Suppressor macrophage treated with lipopolysaccharide for 1 hour (primary cell): ENCODE measurements at places on chromosomes 3 and 15.

- DNase-seq = no peak
These were observed 2.8 kb upstream of the GP5 start for GRCh38 chr3:194401868-194402329.

GRCh38 chr3:183255348-183255730 lies 2.3 kb downstream of the B3GNT5 start:
- peak; percentile 57 for DNase-seq

GRCh38 chr15:60804986-60805949 lies 326.3 kb upstream of the ICE2 start:
- no peak for DNase-seq

DNA sequence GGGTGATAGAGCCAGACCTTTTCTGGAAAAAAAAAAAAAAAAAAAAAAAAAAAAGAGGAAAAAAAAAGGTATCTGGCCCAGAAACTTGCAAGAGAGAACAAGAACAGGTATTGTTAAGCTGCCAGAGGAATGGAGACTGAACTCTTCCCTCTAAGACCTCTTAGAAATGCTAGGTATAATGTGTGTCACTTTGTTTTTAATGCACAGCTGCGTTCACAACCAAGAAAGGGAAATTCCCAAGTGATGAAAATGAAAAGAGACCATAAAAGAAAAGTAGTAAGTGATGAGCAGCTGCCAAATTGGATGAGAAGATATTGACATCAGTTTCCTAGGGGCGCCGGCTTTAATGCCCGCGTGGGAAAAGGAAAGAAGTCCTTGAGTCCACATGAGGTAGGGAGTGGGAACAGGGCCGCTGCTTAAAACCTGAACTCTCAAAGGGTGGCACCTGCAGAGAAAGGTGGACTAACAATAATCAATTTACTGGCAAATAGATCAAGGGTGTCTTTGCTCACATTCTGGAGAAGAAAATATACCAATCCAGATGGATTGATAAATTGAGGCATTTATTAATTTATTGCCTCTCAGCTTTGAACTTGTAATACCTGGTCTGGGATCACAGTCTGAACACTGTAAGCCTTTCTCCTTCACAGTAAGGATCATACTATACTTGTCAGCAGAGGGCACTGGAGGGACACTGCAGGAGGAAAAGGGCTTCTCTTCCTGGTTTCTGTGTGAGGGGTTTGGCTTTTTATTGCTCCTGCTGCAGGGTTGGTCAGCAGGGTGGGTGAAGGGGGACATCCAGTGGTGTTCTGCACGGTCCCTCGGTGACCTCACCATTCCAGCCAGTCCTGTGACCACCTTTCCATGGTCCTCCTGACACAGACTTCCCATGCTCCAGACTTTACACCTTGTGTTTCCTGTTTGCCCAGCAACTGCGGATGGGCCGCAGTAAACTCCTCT lies 131.6 kb downstream of the AQP9 start:
- peak; percentile 73 for DNase-seq

DNA sequence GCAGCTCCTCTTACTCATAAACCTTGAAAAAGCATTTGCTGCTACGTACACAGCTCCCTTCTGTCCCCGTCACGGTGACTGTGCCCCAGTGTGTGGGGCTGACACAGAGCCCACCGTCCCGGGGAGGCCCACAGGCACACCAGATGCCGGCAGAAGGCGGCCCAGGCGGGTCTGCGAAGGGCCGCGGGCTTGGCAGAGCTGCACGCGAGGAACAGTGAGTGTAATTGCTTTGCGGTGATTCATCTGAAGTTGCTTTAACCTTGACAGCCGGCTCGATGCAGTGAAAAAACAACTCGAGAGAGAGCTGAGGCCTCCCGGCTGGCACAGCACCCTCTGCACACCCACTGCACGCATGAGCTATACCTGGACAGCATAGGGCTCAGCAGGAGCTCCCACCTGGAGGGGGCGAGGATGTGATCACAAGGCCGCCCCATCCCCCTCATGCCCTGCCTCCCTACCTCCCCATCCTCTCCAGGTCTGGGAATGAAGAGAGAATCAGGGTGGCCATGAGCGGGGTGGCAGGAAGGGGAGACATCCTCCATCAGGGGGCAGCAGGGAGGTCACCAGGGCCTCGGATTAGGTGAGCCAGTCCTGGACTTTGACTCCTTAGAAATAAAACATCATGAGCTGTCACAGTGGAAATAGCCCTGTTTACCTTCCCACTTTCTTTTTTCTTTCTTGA lies 172.7 kb downstream of the MEGF11 start:
- DNase-seq = no peak

DNA sequence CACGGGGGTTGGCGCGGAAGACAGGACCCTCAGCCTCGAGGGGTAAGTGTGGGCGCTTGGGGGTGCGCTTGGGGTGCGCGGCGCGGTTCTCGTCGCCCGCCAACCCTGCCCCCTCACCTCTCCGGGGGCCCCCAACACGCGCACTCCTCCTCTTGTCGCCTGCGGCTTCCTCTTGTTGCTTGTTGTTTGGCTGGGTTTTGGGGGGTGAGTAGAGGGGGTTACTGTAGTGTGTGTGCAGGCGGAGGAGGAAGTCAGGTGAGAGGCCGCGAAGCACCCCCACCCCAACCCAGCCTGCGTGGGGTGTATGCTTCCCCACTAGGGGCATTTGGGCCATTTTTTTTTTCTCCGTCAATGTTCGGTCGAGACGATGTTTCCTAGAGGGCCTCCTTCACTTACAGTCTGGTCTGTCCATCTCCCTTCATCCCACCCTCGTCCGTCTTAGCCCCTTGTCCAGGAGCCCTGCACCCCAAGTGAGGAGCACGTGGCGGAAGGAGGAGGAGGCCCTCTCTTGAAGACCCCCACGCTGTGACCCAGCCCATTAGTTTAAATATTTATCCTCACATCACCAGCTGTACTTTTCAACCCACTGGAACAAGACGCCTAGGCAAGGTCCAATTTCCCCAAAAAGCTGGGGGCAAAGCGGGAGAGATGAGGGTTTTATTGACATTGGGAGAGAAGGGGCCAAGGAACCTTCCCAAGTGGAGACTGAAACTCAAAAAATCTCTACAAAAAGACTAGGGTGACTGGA lies 20.4 kb upstream of the SATB1 start:
- DNase-seq = no peak

- DNase-seq = peak; percentile 51
These were observed 532 bp downstream of the B4GALT4 start for GRCh38 chr3:119240101-119240590.

- DNase-seq = no peak
These were observed 42.1 kb downstream of the CORO2B start for GRCh38 chr15:68620721-68621527.

GRCh38 chr15:78979456-78980320 lies 34.8 kb upstream of the CTSH start:
- DNase-seq = peak; percentile 58

- DNase-seq = peak; percentile 21
These were observed 36.2 kb downstream of the RASGRF1 start for GRCh38 chr15:79054350-79054749.

DNA sequence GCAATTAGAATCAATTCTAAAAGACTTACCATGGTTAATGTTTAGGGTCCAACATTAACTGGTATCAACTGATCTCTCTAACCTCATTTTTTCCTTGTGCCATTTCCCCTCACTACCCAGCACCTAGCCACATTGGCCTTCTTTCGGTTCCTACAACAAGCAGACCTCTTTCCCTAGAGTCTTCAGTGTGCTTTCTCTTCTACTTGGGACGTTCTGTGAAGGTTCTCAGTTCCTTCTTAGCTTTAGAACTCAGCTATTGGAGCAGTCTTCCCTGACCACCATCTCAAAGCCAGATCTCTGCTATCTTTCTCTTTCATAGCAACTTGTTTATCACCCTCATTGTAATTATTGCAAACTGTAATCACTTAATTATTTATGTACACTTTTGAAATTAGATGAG lies 31.5 kb upstream of the MINDY4B start:
- no peak for DNase-seq

DNA sequence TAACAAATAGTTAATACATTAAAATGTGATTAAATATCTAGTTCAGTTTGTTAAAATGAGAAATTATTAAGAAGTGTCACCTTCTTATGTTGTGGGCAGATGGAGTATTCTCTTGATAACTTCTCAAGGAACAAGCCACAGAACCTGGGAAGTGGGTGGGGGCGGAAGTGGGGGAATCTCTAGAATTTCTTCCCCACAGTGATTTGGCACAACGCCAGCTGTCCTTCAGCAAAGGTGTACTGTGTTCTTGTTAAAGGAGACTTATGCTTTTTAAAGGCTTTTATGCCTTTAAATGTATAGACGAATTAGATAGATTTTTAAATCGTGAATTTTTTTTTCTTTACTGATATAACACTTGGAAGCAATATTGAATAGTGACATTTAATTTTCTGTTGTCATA lies 42.4 kb downstream of the SEC22A start:
- no peak for DNase-seq

DNA sequence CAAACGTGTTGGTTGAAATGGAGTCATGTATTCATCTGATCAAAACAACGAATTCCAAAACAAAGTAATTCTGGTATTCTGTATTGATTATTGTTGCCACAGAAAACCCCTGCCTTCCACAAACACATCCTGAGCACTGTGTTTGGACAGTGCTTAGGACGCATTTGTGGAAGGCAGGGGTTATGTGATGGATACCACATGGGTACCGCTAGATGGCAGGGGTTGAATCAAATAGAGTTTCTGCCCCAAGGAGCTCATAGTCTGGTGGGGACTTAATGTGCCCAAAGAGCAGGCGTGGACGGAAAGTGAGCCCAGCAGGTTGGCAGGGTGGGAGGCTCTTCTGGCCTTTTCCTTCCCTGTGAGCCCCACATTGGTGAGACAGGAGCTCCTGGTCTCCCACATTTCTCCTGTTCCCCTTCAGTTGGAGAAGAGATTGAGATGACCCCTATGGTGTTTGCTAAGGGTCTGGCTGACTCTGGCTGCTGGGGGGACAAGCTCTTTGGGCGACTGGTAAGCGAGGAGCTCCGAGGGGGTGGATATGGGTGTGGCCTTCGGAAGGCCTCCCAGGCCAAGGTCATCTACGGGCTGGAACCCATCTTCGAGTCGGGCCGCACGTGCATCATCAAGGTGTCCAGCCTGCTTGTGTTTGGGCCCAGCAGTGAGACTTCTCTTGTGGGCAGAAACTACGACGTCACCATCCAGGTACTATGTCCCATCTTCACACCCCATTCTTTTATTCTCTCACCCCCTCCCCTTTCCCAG lies 22.1 kb upstream of the SLC28A1 start:
- no peak for DNase-seq

DNA sequence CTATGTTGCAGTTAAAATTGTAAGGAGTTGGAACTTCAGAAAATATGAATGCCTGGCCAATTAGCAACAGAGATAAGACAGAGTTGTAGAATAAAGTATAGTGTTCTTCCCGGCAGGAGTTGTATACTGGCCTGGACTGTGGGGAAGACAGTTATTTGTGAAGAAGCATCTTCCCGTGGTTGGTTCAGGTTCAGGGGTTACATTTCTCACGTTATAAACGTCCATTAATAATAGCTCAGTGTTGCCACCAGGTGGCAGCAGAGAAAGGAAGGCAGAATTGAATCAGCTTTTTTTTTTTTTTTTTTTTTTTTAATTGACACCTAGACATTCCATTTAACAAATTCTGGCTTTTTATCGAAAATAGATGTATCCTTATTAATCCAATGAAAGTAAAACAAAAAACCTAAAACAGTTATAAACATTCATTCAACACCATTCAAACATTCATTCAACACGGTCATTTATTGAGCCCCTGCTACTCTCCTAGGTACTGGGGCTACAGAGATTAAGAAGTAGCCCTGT lies 66.4 kb upstream of the NR2E3 start:
- DNase-seq = peak; percentile 77

GRCh38 chr15:78399091-78399490 lies 38.9 kb upstream of the IREB2 start:
- DNase-seq = peak; percentile 26

DNA sequence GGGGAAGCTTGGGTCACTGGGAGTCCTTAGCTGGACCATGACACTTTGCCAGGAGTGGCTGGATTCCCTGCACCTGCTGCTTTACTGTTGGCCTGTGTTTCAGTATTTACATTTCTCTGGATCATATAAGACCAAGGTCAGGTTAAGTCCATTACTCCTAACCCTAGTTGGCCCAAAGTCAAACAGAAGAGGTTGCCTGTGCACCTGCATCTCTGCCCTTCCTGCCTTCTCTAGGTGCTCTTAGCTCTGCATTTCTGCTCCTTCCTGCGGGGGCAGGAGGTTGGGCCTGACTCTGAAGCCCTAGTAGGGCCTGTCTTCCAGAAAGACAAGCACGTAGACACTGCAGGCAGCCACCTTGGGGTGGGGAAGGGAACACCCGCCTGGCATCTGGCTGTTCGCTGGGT lies 124.3 kb downstream of the RPLP1 start:
- DNase-seq = no peak

DNA sequence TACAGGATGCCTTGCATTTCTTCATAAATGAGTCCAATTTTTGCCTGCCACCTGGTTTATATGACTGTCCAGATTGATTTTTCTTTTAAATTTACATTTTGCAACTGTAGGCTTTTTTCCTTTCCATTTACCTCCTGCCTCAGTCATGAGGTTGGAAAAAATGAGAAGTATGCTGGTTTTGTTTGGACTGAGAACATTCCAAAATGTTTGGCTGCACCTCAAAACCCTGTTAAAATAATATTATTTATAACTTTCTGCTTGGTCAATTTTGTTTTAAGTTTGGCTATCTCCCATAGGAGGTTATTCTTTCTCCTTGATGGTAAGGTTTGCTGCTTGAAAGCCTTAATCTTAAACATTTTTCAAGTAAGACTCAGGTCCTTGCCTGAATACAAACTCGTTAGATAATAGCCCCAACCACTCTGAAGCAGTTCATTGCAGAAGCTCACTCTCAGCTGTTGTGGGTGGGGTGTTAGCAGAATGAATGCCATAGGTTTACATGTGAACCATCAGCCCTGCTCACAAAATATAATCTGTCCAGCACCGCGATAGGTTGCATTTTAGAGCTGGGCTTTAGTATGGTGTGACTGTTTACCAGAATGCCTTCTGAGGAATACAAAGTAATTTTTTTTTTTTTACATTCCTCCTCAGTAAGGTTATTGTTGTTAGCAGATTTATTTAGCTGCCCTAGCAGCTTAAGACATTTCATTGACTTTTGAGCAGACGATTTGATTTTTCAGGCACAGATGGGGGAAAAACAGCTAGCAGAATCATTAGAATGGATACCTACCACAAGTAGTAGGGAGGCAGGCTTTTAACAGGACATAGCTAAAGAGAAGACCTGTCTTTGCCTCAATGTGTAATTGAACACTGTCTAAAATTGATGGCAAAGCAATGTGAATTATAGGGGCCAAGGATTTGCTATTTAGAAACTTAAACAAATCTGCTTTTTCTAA lies 630.8 kb upstream of the KCNMB2 start:
- DNase-seq = no peak

- DNase-seq = peak; percentile 29
These were observed 64.0 kb upstream of the DGKG start for GRCh38 chr3:186425788-186426730.

GRCh38 chr15:50183112-50183794 lies 1.3 kb downstream of the SLC27A2 start:
- peak; percentile 33 for DNase-seq

DNA sequence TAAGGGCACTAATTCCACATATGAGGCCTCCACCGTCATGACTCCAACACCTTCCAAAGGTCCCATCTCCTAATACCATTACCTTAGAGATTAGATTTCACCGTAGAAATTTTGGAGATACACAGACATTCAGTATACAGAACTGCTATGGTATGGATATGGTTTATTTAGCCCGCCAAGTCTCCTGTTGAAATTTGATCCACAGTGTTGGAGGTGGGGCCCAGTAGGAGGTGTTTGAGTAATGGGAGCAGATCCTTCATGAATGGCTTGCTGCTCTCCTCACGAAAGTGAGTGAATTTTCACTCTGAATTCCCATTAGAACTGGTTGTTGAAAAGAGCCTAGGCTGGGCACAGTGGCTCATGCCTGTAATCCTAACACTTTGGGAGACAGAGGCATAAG lies 7.4 kb downstream of the MKRN3 start:
- DNase-seq = no peak
